ENCODE measurements at places on chromosomes 5 and 9.
A peak's percentile ranks its signal among the peaks of the same experiment; 100 is the strongest.

- DNase-seq, result peak; percentile 44
Measured at GRCh38 chr9:101566904-101567724, 27.7 kb downstream of the PPP3R2 start.

GRCh38 chr5:174876-175465 is 16.3 kb upstream of the LRRC14B start:
- no peak for DNase-seq

DNA sequence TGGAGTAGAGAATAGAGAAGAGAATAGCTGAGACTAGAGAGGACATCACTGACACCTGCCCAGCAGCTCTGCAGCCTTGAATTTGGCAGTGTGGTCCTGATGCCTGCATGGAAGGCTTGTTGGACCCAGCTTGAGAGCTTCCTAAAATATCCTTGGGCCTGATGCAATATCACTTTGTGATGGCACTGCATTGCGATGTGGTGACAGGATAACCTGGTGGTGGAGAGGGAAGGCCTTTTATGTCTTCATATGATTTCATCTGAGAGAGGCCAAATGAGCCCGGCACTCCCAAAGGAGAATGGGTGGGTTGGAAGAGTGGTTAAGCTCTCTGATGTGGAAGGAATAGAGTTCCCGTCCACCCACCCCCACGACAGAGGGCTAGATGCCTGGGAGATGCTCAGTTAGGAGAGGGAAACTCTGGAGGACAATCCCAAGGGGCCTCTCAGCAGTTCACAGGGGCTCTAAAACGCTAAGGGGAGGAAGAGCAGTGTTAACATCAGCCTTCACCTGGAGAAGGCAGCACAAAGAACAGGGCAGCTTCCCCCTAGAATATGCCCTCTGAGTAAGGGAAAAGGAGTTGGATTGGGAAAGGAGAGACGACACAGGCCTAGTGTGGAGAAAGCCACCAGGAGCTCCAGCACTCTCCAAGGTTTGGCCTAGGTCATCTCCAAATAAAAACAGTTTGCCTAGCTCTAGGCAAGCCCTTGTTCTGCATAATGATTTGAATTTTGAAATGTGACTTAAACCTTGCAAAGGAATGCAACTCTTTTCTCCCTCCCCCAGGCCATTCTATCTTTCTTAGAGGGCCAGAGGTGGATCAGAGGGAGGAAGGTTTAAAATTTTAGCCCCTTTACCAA is 99.8 kb upstream of the SSBP2 start:
- no peak for DNase-seq

GRCh38 chr9:15079989-15080388 is 169.8 kb upstream of the FREM1 start:
- DNase-seq, result no peak

- DNase-seq, result peak; percentile 26
Measured at GRCh38 chr5:36877667-36878391, 1.3 kb downstream of the NIPBL start.

- DNase-seq, result no peak
Measured at GRCh38 chr9:34025811-34026210, 22.9 kb downstream of the UBAP2 start.

- DNase-seq, result no peak
Measured at GRCh38 chr9:4237748-4238511, 61.9 kb downstream of the GLIS3 start.

- DNase-seq, result no peak
Measured at GRCh38 chr5:33726422-33727165, 165.2 kb downstream of the ADAMTS12 start.

DNA sequence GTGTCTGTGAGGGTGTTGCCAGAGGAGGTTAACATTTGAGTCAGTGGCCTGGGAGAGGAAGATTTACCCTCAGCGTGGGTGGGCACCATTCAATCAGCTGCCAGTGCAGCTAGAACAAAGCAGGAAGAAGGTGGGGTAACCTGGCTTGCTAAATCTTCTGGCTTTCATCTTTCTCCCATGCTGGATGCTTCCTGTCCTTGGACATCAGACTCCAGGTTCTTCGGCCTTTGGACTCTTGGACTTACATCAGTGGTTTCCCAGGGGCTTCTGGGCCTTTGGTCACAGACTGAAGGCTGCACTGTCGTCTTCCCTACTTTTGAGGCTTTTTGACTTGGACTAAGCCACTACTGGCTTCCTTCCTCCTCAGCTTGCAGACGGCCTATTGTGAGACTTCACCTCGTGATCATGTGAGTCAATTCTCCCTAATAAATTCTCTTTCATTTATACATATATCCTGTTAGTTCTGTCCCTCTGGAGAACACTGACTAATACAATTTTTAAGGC is 38.1 kb downstream of the PBX3 start:
- DNase-seq, result no peak

DNA sequence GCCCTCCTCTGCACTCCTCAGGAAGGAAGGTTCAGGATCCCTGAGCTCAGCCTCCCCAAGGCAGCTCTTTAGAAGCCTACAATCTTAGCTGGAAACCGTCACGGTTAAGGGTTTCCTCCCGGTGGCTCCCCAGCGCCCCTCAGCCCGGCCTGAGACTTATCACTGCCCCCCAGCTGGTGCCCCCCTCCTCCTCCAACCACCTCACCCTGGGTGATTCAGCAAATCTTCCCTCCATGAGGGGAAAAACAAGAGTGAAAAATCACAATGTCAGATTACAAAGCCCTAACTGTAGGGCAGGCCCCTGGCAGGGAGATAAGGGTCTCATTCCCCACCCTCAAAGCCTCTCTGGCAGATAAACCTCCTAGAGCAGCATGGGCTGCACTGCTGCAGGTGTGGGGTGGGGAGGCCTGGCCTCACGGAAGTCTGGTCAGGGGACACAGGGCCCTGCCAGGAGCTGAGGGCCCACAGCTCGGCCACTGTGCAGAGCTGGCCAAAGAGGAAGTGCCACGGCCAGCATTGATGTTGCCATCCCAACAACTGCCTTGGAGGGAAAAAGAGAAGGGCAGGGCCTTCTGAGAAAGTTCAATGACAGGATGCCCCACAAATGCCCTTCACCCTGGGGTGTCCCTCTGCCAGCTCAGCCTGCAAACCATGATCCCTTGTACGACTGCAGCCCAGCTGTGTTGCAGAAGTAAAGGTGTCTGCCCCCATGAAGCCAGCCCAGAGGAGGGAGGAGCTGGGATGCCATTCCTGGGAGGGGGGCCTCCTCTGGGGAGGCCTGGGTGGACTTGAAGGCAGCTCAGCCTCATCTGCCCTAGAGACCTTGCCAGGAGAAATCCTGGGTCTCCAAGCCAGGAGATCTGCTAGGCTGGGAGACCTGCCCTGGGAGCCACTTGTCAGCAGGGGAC is 25.9 kb downstream of the GFI1B start:
- no peak for DNase-seq

GRCh38 chr9:36018891-36019720 is 17.6 kb upstream of the RECK start:
- no peak for DNase-seq

- no peak for DNase-seq
Measured at GRCh38 chr5:99105216-99105615, 176.4 kb upstream of the CHD1 start.

DNA sequence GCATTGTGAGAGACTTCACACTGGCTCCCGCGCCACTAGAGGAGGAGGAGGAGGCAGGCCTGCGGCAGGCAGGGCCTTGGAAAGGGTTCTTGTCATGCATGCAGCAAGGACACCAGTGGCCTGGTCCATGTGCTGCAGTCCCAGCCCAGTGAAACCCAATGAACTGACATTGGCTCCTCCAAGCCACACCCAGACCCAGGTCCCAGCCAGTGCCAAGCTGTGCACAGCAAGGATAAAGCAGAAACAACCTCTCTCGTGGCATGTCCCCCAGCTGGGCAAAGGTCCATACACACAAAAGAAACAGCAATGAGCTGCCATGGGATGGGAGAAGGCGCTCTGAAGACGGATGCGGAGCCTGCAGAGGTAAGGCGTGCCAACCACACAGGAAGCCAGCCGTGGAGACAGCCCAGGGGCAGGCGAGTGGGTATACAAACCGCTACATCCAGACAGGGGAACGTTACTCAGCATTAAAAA is 89.2 kb downstream of the SEMA4D start:
- peak; percentile 85 for DNase-seq

DNA sequence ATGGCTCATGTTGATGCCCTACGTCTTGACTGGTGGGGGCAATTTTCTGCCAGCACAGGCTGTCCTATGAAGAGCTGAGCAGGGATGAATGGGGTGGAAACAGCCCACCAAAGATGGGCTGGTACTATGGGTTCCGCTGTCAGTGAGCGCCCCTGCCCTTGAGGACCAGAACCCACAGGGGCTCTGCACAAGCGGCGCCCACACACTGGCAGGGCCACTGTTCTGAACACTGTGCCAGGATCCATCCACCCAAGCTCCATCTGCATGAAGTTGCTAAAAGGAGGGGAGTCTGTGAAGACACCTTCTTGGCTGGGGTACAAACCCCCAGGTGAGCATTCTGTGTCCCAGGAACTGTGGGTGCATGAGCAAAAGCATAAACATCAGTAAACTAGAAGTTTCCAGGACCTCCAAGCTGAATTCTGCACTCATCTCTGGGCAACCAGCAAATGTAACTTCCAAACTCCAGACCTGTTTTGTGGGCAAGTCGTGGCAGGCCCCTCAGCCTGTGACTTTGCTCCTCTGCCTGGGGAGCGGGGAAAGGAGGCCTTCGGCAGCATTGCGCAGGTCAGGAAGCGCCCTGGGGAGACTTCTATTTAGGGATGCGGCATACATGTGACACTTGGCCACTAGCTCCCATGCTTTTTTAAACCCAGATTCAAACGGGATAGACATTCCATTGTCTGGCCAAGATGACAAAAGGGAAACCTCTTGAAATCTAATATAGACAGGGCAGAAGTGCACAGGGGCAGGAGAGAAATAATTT is 48.9 kb downstream of the PTPN3 start:
- no peak for DNase-seq

DNA sequence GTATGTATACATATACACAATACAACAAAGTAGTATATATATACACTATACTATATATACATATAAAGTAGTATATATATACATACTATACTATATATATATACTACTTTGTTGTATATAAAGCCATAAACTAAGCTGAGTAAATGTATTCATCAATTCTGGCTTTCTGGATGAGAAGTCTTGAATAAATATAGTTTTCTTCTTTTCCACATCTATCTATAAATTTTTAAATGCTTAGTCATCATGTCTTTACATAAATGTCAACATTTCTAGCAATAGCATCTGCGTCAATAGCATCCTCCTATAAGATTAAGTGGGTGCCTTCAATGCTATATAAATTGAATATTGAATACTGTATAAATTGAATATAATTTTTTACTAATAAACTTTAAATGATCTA is 63.1 kb upstream of the COX7C start:
- no peak for DNase-seq

- no peak for DNase-seq
Measured at GRCh38 chr5:111942201-111942600, 185.2 kb upstream of the NREP start.

- DNase-seq, result peak; percentile 67
Measured at GRCh38 chr9:69027355-69028097, 8.0 kb upstream of the FXN start.

- no peak for DNase-seq
Measured at GRCh38 chr5:53779541-53779981, 219.1 kb downstream of the NDUFS4 start.

- no peak for DNase-seq
Measured at GRCh38 chr9:92974761-92975755, 27.7 kb downstream of the FGD3 start.

GRCh38 chr5:103474677-103475076 is 87.9 kb downstream of the NUDT12 start:
- DNase-seq, result no peak

GRCh38 chr5:153598099-153598498 is 107.6 kb downstream of the GRIA1 start:
- DNase-seq, result no peak

GRCh38 chr5:72179028-72179815 is 71.9 kb downstream of the MAP1B start:
- no peak for DNase-seq

DNA sequence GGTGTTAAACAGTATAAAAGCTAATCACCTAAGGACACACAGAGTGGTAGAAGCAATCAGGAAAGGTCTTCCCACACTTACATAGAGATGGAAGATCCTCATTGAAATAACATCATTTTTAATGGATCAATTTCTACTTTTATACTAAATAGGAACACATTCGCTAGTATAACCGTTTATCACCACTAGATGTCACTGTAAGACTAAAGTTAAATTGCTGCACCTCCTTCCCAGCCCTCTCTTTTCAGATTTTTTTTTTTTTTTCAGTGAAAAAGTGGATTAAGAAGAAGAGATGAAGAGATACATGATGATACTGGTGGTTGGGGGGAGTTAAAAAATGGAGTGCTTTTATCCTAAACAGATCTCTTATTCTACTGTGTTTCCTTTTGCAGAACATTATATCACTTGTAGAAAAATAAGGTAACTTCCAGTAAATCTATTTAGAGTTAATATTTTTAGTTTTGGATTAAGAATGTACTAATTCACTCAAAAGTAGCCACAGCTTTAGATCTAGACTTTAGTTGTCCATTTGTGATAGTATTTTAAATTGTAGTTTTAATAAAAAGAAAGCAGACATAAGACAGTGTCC is 116.9 kb upstream of the ARRDC3 start:
- DNase-seq, result no peak

GRCh38 chr5:54692631-54693030 is 175.1 kb downstream of the SNX18 start:
- DNase-seq, result no peak

- DNase-seq, result no peak
Measured at GRCh38 chr5:4205398-4205797, 609.8 kb downstream of the IRX1 start.

GRCh38 chr5:132886064-132886823 is 12.8 kb downstream of the LEAP2 start:
- no peak for DNase-seq

DNA sequence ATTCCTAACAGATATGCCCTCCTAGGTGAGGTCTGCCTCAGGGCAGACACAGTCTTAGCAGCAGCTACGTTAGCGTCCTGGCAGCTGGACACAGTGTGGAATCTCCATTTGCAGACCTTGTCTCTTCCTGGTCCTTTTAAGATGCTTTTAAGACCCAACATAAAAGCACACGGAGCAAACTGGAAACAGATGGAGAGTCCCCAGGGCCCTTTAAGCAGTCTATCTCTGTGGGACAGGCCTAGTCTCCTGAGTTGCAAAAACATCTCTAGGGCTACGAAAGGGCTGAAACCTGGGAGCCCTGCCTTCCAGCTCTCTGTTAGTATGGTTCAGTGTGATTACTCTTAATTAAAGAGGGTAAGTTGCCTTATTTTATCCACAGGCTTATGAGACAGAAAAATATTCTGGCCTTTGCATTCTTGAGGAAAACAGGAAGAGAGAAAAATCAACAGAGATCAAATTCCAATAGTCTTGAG is 66.0 kb upstream of the GNA14 start:
- no peak for DNase-seq

- no peak for DNase-seq
Measured at GRCh38 chr9:76116913-76117312, 226.4 kb downstream of the PCSK5 start.

- peak; percentile 41 for DNase-seq
Measured at GRCh38 chr5:152113401-152113800, 188.8 kb upstream of the GLRA1 start.

- no peak for DNase-seq
Measured at GRCh38 chr5:142806841-142807267, 36.7 kb downstream of the ARHGAP26 start.

Data from CD4-positive, alpha-beta T cell treated with Interleukin-6 at 100 ng/mL for 8 hours (primary cell).